ENCODE measurements at places on chromosomes 16 and 17. TPM values are rescaled to one million over a fixed set of nuclear protein-coding genes. Genes with fewer than 3 reads are reported as not detected.

The RAB26 gene
- total RNA-seq, result 92.2 TPM

The ACSM2A gene
- not detected for total RNA-seq

The HNF1B gene
- total RNA-seq, result not detected

The PRKCB gene
- total RNA-seq, result 0.41 TPM

The VAT1L gene
- not detected for total RNA-seq

All from Panc1 (cell line).